Frontal cortex (tissue), 4 donors: ENCODE measurements at places on chromosomes 11 and 22.

DNA sequence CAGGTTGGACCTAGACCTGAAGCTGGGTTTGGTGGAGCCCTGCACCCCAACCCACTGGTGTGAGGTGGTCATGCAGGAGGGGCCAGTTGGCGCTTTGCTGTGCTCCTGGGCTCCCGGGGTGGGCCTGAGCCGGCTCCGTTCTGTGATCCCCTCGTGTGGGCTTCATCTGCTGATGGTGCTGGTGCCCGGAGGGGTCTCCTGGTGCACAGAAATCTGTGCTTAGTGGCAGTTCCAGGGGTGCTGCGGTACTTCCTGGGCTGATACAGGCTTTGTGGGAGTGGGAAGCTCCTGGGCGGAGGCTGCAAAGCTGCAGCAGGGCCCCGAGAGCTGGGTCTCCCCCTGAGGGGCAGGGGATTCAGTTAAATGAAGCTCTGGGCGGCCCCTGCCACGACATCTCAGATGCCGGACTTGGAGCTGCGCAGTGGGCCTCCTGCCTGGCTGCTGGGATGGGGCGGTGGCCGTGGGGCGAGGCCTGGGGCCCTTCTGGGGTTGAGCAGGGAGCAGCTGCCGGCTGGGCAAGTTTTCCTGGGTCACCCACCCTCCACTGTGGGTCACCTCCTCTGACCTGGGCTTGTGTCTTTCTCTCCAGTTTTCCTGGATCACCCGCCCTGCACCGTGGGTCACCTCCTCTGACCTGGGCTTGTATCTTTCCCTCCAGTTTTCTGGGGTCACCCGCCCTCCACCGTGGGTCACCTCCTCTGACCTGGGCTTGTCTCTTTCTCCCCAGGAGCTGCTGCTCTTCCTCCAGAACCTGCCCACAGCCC is 410.5 kb downstream of the TBC1D22A start:
- no peak for DNase-seq

DNA sequence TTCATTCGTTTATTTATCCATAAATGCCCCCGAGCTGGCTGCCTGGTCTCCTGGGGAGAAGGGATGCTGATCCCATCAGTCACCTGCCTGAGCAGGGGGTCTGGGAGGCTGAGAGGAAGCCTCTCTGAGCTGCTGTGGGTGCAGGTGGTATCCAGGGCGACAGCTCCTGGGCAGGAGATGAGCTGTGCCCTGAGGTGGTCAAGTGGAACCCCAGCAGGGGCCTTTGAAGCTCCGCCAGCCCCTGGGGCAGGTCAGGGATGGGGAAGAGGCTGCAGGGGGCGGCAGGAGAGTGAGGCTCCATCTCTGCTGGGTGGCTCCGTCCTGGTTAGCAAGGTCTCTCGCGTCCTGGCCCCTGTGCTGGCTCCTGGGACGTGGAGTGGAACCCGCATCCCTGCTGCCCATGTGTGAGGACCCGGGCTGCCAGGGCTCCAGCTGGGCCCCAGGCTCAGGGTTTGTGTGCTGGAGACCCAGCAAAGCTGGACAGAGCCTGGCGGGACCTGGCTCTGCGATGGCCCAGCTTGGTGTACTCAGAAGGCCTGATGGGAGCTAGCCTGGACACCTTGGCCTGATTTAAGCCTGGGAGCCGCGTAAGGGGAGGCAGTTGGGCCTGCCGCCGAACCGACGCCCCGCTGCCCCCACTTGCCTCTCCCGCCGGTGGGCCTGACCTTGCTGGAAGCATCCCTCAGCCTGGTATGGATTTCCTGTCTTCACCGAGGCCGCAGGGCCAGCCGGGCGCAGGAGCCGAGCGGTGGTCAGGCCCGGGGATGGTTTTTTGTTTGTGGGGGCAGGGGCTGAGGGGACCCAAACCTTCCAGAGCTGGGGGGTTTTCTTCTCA is 44.5 kb downstream of the RTN4R start:
- no peak for DNase-seq

DNA sequence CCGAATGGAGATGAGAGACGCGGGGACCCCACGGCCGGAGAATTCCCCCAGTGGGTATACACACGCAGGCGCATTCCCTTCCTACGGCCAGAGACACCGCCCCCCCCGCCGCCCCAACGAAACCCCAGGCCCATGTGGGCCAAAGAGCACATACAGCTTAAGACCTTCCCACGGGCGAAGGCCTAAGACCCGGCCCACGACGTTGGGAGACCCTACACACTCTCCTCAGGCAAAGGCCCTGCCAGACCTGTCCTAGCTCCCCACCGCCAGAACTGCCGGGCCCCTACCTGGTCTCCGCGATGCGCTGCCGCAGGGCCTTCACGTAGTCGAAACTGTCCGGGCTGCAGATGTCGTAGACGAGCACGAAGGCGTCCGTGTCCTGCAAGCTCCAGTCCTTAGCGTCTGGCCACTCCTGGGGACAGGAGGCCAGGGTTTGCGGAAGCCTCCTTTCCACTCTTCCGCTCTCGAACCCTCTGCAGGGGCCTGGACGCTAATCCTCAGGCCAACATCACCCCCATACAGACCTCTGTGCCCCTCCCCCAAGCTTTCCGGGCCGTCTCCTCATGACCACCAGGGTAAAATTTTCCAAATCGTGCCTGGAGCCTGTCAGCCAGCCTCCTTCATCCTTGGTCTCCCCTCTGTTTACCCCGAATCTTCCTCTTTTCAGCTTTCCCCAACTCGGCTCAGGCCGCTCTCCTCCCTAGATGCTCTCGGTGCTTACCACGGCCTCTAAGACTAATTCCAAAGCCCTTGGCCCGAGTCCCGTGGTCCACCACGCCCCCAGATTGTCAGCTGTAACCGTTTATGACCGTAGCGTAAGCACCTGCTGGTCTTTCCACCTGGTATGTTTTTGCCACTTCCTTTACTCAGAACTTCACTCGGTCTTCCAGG is 1.7 kb downstream of the RASL10A start:
- no peak for DNase-seq

DNA sequence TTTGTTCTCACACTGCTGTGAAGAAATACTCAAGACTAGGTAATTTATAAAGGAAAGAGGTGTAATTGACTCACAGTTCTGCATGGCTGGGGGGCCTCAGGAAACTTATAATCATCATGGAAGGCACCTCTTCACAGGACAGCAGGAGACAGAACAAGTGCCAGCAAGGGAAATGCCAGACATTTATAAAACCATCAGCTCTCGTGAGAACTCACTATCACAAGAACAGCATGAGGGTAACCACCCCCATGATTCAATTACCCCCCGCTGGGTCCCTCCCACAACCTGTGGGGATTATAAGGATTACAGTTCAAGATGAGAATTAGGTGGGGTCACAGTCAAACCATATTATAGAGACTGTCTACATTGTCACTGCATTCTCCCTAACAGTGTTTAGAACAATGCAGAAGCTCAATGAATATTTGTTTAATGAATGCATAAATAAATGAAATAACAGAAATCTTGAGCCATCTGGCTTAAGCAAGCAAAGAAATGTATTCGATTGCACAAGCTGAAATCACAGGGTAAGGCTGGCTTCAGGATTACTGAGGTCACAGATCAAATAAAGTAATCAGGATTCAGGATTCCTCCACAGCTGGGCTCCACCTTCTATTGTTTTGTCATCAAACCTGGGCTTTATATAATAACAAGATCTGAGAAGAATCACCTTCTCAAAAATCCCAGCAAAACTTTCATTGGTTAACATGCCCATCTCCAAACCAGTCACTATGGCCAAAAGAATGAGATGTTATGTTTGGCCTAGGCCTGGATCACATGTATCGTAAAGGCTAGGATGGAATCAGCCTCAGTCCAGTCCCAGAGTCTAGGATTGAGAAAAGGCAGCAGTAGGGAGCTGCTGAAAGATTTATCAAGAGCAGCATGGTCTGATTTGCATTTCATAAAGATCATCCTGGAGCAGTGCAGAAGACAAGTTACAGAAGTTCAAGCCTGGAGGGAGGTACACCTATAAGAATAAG is 137.8 kb upstream of the UBASH3B start:
- no peak for DNase-seq

DNA sequence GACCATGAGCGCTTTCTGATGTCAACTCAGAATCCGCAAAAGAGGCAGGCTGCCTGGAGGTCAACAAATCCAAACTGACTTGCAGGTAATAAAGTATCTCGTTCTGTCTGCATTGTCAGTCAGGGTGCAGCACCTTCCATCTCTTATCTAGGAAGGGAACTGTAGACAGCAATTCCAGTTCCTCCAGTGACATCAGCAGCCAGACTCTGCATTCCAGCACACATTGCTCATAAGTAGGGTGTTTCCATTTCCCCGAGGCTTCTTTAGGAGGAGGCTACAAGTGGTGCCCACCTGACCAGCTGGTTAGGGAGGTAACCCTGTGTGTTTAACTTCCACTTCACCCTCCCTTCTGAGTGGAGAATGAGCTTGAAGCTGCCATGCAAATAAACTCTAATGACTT is 53.3 kb downstream of the NTM start:
- no peak for DNase-seq

DNA sequence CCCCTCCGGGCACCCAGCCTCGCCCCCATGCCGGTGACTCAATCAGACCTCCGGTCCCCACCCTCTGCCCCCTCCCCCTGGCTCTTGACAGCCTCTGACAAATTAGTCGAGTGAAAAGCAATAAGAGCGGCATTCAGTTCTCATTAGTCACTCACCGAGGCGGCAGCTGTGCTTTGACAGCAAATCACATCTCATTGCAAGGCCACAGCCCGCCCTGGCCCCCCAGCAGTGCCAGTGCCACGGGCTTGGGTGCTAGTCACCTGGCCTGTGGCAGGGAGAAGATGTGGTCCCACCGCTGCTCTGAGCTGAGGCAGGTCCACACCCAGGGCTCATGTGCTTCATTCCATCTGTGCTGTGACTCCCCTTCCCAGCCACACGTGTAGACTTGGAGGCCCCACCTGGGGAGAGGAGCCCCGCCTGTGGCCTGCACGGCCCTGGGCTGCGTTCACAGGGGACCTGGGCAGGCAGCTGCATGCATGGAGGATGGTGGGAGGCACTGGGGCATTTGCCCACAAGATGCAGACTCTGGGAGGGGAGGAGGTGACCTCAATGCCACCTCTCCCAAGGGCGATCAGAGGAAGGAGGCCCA is 7.4 kb upstream of the TH start:
- DNase-seq = no peak

DNA sequence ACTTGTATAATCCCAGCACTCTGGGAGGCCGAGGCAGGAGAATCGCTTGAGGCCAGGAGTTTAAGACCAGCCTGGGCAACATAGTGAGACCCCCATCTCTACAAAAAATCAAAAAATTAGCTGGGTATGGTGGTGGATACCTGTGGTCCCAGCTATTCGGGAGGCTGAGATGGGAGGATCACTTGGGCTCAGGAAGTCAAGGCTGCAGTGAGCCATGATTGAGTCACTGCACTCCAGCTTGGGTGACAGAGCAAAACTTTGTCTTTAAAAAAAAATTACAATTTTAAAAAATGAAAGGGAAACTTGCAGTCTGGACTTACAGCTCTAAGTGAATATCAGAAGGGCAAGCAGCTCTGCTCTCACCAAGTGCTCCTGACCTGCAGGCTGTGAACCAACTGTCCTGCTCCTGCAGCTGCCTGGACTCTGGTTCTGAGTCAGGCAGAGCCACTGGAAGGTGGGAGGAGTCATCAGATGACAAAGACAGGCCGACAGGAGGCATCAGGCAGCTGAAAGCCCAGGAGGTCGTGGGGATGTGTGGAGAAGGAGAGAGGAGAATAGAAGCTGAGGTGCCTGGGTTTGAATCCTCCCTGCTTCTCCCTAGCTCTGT is 9.6 kb downstream of the SMTNL1 start:
- no peak for DNase-seq

DNA sequence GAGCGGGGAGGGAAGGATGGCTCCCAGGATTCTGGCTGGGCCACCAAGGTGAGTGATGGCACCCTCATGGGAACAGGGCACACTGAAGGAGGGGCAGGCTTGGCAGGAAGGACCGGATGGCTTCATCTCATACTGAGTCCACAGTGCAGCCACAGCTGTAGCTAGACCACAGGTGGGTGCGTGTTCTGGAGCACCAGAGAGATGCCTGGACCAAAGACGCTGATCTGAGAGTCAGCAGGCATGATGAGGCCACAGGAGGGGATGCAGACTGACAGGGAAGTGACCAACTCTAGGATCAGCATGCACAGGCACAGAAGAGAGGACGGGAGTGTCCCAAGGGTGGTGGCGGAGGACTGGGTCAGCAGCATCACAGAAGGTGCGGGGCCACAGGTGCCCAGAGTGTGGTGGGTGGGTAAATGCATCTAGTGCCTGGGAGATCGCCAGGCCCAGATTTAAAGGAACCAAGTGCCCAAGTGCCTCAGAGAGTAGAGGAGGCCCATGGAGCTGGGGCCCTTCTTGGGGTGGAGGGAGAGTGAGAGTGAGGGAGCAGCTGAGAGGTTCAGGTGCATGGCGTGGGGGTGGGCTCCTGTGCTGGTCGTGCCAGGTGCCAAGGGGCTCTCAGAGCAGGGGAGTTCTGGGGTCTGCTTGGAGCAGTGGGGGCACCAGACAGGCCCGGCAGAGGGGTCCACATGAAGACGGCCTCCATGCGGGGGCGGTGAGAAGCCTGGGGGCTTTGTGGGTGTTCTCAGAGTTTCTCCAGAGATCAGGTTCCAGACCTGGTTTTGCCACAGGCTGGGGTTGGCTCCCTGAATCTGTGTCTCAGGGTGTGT is 113.7 kb downstream of the CEP164 start:
- DNase-seq = no peak

DNA sequence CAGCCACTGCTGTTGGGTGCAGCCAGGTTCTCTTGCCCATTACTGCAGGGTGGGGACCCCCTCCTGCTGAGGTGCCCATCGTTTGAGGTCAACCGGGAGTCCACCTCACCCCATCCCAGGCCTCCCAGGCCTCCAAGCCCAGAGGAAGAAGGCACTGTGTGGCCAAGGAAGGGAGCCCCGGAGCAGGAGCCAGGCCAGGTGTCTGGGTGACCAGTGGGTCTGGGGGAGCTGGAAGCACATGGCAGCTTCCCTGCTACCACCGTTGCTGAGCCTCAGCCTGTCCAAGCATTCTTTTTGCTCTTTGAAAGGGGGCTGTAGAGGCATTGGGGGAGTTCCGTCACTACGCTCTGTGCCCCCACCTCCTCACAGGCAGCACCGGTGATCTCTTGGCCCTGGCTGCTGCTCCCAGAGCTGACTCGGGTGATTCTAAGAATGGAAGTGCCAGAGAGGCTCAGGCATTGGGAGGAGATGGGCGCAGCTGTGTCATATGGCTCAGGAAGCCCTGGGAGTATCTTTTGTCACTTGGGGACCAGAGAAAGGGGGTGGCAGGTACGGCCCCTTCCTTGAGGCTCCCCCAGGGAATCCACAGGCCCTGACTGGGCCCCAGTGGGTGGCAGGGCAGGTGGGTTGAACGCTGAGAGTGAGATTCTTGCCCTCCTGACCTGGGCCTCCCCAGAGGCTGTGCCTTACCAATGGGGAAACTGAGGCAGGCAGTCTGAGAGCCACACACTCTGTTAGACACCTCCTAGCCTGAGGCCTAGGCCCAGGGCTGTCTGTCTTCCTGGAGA is 1.9 kb downstream of the SEPTIN5 start:
- no peak for DNase-seq

GRCh38 chr11:24357620-24358410 is 139.0 kb upstream of the LUZP2 start:
- DNase-seq = no peak

DNA sequence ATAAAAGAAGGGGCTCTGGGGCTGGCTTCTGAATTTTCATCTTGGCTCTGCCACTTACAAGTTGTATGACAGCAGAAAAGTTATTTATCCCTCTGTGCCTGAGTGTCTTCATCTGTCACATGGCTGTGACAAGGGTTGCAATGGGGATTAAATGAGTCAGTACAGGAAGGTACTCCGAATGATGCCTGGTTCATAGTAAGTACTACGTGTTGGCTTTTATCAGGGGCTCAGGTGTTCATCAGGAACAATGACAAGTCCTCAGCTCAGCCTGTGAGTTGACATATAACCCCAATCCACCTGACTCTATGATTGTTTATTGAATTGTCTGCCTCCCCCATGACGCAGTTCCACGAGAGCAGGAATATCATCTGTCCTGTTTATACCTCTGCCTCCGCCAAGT is 45.7 kb downstream of the PAMR1 start:
- DNase-seq = no peak

GRCh38 chr11:130465263-130465662 is 16.8 kb downstream of the ADAMTS15 start:
- no peak for DNase-seq
